Fibroblast of lung (primary cell): ENCODE measurements at places on chromosomes 1 and 21. TPM values are rescaled to one million over a fixed set of nuclear protein-coding genes. Genes with fewer than 3 reads are reported as not detected.

Gene SIK1
- 0.17 and 0.26 TPM in 2 replicates for total RNA-seq

Gene ATP1A4
- total RNA-seq: 0.26 TPM in 1 of 2 replicates, not detected in the other

Gene NR1I3
- not detected in 2 replicates for total RNA-seq

Gene RAB7B
- total RNA-seq: 5.4 and 9.1 TPM in 2 replicates

Gene NKAIN1
- total RNA-seq: under 0.01 and 0.17 TPM in 2 replicates

Gene TMEM125
- total RNA-seq: not detected in 2 replicates

Gene SCAF4
- 3.9 and 5.6 TPM in 2 replicates for total RNA-seq

- no peak for DNase-seq
These were observed 49.5 kb downstream of the YARS1 start for GRCh38 chr1:32767641-32768040.

- DNase-seq: peak; percentile 76
These were observed 12.7 kb downstream of the GPR3 start for GRCh38 chr1:27405074-27405473.

DNA sequence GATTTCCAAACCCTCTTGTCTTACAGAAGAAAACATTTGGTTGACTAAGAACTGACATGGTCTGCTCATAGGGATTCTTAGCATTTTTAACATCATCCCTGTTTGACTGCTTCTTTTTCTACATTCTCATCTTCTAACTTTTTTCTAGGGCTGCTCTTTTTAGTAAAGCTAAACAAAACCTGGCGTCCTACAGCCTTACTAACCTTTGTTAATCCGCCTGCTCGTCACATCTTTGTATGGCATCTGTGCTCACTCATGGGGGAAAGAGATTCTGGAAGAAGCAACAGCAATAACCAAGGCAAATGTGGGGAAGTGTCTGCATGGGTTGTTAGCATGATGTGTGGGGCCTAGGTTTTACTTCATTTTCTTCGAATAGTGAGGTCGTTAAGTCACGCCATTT, 92.0 kb downstream of the KIF1B start:
- no peak for DNase-seq

DNA sequence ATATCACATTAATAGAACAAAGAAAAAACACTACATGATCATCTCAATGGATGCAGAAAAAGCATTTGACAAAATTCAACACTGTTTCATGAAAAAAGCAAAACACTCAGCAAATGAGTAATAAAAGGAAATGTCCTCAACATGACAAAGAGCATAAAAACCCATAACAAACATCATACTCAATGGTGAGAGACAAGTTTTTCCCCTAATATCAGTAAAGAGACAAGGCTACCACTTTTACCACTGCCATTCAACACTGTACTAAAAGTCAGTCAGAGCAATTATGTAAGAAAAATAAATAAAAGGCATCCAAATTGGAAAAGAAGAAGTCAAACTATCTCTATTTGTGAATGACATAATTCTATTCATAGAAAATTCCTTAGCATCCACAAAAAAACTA, 64.3 kb downstream of the ZNF644 start:
- no peak for DNase-seq

DNA sequence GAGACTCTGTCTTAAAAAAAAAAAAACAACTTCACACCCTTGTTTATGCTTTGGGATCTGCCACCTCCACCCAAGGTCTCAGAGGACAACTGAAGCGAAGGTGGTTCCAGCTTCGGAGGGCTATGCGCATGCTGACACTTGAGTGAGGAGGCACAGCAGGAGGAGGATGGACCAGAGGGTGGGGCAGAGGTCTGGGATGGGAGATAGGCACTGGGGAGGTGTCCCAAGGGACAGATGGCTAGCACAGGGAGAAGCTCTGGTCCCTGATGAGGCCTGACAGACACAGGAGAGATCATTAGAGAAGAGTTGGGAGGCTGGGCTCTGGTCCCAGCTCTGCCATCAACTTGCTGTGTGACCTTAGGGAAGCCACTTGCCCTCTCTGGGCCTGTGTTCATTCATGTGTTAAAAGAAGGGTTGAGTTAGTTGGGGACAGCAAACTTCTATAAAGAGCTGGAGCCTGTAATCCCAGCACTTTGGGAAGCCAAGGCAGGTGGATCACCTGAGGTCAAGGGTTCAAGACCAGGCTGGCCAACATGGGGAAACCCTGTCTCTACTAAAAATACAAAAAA, 16.8 kb downstream of the E2F2 start:
- no peak for DNase-seq

DNA sequence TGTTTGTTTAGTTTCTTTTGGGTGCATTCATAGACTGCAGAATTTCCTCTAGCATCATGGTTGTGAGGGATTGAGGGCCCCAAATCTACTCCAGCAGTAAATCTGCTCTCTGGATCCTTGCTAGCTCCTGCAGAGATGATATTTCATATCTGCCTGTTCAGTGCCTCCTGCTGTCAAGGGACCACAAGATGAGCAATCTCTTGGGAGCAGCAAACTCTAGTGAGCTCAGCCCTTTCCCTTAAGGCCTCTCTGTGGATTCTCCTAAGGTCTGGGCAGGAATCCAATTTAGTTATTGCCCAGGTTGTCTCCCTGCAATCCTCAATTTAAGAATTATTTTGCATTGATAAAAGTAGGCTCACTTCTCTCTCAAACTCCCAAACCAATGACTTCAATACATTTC, 76.9 kb downstream of the RGS18 start:
- DNase-seq: peak; percentile 17

GRCh38 chr21:30924146-30924700, 42.8 kb upstream of the KRTAP11-1 start:
- DNase-seq: no peak

DNA sequence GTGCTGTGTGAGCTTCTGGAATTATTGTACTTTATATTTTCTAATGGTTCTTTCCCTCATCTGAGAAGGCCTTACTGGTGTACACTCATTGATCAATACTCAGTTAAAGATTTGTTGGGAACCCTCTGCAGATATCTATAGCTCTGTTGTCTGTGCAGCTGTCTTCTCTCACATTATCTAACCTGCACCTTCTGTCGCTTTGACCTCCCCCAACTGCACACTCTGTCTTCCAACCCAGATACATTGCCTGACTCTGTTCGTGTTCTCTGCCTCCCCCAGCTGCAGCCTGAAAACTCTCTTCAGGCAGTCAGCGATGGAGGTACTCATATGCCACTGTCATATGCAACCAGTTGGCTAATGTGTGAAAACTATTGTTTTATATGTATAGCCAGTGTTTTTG, 334.3 kb downstream of the NCAM2 start:
- DNase-seq: no peak

DNA sequence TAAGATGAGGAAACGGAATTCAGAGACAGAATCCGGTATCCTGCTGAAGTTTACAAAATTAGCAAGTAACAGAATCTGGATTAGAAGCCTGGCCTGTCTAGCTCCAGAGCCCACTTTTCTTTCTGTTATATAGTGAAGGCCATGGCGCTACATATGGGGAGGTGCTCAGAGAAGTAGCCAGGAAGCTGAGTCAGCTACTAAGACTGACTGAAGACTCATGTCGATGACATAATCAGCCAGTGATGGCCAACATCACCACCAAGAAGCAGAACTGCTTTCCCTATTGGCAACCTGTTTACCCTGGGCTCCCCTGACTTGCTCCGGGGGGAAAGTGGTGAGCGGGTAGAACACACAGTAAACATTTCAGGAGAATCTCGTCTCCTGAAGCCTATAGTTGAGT, 18.8 kb downstream of the LRRC52 start:
- peak; percentile 6 for DNase-seq

DNA sequence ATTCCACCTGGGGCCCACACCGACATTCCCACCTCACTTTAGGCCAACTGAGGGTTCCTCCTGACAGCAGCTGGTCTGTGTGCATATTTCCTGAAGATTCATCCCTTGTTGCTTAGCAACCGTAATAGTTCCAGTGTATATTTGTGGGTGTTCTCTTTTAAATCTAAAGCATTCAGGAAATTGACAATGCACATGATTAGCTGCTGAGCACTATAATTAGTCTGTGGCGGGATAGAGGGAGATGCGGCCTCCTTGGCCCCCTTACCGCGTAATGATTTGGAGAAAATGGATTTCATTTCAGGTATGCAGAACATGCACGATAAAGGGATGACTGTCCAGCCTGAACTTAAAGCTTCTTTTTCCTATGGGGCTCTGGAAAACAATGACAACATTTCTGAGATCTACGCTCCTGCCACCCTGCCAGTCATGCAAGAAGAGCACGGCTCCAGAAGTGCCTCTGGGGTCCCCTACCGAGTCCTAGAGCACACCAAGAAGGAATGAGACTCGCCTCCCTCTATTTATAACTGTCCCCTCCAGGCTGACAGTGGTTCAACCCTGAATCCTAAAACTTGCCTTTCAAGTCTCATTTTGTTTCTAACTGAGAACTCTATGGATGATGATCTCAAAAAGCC, 33.8 kb upstream of the RCAN3 start:
- DNase-seq: no peak

GRCh38 chr21:28604946-28605537, 387.6 kb downstream of the LTN1 start:
- DNase-seq: no peak

DNA sequence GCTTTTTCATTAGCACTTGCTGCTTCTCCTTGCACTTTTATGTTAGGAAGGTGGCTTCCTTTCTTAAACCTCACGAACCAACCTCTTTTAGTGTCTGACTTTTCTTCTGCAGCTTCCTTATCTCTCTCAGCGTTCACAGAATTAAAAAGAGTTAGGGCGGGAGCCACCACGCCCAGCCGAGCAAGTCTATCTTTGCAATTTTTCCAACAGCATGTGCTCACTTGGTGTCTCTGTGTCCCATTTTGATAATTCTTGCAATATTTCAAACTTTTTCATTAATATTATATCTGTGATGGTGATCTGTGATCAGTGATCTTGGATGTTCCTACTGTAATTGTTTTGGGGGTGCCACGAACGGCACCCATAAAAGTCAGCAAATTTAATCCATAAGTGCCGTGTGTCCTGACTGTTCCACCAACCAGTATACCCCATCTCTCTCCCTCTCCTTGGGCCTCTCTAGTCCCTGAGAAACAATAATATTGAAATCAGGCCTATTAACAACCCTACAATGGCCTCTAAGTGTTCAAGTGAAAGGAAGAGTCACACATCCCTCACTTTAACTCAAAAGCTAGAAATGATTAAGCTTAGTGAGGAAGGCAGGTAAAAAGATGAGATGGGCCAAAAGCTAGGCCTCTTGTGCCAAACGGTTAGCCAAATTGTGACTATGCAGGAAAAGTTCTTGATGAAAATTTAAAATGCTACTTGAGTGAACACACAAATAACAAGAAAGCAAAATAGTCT, 15.9 kb upstream of the ITPKB start:
- DNase-seq: no peak
